ENCODE measurements at places on chromosomes 4 and X.

- DNase-seq, result no peak
Observed at GRCh38 chr4:155629956-155630355, 36.7 kb upstream of the GUCY1A1 start.

- no peak for DNase-seq
Observed at GRCh38 chrX:20664774-20665173, 398.1 kb upstream of the RPS6KA3 start.

- no peak for DNase-seq
Observed at GRCh38 chrX:42459735-42460134, 318.2 kb downstream of the PPP1R2C start.

DNA sequence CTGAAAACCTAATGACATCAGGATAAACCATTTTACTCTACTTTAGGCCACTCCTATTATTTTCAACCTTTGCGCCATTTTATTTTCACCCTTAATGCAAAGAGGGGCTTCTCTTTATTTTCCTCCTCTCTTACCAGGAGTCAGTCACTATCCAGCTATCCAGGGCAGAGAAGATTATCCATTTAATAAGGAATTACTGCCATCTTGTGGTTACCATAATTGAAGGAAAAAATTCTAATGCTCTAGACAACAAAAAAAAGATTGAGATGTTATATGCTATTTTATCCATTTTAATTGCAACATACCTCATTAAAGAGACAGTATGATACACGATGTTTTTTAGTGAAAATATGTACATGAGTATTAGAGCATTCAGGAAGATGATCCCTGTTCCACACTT is 514.5 kb upstream of the FAM241A start:
- no peak for DNase-seq

GRCh38 chrX:19661961-19662360 is 146.7 kb upstream of the MAP3K15 start:
- no peak for DNase-seq

GRCh38 chr4:128378668-128379067 is 91.1 kb upstream of the PGRMC2 start:
- DNase-seq, result no peak

- no peak for DNase-seq
Observed at GRCh38 chr4:117692538-117692937, 341.7 kb upstream of the NDST3 start.

DNA sequence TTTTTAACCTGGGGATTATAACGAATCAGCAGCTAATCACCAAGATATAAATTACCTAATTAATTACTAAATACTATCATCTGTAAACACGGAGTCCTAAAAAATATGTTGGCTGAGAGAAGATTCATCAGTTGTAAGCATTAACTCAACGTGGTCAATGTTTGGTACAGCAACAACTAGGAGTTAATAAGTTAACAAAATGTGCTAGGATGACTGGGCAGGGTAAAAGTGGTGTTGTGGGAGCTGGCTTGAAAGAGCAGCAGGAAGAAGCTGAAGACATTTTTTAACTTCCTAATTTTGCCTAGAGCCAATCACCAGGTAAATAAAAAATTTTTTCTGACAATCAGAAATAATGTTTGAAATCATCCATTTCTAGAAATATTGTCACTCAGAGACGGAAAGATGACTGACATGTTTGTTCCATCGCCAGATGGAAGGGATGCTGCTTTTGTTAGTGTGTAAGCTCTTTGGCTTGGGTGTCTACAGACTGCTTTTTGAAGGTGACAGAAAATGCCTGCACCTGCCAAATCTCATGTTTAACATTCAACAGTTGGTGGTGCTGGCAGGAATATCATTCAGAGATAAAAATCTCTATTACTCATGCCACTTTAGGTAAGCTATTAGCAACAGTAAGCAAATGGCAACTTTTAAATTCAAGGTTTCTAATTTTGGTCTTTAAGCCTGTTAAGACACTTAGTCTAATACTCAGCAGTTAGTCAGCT is 1126.9 kb downstream of the STPG2 start:
- no peak for DNase-seq

DNA sequence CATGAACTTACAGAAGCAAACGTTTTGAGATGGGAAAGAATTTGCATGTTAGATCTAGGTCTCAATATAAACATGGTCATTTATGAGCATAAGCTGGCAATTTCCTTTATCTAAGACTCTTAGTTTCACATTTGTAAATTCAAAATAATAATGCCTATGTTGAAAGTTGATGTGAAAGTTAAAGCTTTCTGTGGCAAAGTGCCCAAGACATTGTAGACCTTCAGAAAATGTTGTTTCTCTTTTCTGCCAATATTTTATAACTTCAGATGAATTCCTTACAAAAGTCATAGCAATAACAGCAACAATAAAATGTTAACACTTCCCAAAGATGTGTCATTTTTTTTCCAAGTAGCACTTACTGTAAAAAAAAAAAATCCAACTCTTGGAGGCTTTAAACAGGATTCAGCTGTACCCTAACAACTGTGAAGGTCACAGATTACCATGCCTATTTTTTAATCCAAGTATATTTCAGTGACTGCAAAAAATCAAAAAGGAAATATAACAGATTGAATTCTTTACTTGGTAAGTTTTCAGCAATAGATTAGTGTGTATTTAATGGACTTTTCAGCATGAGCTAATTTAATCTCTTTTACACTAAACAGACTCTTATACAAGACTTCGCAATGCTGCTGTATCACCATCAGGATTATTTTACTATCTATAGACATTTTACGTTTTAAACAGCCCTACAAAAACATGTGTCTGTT is 206.5 kb upstream of the PDE5A start:
- no peak for DNase-seq

- no peak for DNase-seq
Observed at GRCh38 chr4:152094970-152095700, 334.3 kb upstream of the GATB start.

DNA sequence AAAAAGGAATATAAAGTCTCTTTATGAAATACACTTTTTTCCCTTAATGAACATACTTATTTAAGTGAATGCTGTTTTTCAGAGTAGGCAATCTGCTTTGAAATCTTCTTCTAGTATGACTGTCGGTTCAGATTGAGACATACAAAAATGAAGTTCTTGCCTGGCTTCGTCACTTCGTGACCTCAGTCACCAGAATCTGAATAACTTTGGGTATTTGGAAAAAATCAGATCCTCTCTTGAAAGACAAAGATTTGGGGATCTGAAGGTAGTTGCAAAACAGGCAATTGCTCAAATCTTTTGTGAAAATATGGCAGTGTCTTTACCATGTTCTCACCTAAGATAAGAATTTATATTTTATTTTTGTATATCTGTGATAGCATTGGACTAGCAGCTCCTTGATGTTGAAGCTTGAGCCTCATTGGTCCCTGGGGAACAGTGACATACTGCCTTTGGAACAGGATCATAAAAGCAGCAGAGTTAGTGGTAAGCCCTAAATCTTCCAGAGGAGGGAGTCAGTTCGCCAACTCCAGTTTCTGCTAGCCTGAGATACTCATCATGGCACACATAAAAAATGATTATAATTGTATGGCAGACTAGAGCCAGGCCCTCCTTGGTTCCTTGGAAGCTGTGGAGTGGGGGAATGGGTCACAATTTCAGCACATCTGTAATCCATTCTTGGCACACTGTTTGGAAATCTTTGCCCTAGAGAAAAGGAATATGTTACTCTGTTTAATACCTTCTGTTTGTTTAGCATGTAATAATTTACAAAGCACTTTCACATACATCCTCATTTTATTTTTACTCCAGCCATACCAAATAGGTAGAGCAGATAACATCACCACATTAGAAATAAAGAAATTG is 5.0 kb downstream of the ARFIP1 start:
- no peak for DNase-seq

DNA sequence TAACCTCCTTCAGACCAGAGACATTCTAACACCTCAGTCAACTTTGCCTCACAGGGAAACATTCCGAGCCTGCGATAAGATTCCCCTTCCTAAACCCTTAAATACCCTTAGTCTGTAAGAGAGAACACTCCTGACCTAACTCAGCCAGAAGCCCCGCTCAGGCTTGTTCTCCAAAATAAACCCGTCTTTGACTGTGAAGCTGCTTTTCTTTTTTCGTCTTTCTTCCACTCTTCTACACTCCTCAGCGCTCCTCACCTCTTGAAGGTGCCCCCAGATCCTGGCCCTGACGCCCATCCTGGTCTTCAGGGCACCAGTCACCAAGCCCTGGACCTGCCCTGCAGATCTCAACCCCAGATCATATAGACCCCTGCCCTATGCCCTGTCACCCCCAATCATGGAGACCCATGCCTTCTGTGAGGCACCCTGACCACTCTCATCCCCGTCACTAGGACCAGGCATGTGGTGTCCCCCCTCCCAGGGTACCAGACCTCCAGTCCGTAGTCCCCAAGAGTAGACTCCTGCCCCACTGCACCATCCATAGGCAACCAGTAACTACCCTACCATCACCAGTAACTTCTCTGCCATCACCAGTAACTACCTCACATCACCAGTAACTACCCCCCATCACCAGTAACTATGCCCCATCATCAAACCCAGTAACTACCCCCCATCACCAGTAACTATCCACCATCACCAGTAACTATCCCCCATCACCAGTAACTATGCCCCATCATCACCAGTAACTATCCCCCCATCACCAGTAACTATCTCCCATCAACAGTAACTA is 3.5 kb downstream of the ASMTL start:
- no peak for DNase-seq

GRCh38 chr4:42637867-42638266 is 19.0 kb downstream of the ATP8A1 start:
- no peak for DNase-seq

GRCh38 chrX:40734971-40735324 is 394 bp downstream of the MED14 start:
- no peak for DNase-seq

DNA sequence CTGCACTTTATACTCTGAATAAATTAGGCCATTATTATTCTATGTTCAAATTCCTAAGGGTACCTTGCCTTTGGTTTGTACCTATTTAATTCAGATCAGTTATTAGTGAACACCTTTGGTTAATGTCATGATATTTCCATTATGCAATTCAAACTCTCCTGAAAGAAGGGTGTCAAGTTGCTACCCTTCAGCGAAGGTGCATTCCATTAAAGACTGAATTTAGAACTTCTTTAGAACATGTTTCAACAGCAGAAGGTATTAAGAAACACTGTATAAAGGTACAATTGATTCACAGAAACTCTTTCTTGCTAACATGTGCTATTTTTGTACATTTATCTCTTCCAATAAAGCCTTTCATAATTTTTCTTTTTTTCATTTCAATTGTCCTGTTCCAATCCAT is 1545.4 kb upstream of the PCDH10 start:
- no peak for DNase-seq

DNA sequence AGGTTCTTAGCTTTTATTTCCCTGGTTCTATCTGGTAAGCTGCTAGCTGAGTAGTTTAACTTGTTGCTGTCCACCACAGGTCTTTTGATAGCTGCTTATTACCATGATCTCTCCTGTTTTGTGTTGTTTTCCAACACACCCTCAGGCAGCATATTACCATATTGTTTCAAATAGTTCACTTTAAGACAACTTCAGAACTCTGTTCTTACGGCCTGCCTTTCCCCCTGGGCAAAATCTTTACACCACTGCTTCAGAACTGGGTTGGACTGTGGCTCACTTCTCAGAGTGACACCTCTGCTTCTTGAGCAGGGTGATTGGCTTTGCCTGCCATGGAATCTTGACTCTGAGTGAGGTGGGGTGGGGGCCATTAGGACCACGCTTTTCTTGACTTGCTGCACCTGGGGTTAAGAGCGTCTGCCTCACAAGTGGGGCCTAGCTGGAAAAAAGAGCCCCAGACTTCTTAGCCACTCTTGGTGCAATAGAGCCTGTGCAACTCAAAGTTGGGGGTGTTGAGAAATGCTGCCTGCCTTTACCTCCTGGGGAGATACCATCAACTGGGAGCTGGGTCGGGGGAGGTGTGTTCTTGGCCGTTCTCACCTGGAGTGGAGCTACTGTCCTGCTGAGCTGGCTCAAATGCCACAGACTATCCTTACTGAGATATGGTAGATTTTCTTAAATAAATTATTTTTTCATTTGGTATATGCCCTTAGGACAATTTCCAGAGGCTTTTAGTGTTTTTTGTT is 23.4 kb downstream of the USP9X start:
- DNase-seq, result no peak

DNA sequence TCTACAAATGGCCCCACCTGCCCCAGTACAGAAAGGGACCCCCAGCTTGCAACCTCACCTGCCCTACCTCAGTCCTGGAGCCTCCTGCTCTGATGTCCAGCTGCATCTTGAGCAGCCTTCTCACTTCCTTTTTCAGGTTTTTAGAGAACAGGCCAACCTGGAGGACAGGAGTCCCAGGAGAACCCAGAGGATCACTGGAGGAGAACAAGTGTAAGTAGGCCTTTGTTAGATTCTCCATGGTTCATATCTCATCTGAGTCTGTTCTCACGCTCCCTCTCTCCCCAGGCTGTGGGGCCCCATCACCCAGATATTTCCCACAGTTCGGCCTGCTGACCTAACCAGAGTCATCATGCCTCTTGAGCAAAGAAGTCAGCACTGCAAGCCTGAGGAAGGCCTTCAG is 3.6 kb downstream of the MAGEA11 start:
- no peak for DNase-seq

- no peak for DNase-seq
Observed at GRCh38 chr4:173420801-173421200, 21.9 kb upstream of the SCRG1 start.

GRCh38 chr4:150419939-150420338 is 162.0 kb upstream of the MAB21L2 start:
- no peak for DNase-seq

DNA sequence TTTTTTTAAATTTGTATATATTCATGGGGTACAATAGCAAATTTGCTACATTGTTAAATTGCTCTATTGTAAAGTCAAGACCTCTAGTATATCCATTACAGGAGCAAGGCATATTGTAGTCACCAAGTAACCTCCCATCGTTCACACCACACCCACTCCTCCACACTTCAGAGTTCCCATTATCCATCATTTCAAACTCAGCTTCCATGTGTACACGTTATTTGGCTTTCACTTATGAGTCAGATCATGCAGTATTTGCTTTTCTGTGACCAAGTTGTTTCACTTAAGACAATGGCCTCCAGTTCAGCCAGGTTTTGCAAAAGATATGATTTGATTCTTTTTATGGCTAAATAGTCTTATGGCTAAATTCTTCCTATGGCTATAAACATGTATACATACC is 2614.2 kb downstream of the PCDH7 start:
- no peak for DNase-seq

DNA sequence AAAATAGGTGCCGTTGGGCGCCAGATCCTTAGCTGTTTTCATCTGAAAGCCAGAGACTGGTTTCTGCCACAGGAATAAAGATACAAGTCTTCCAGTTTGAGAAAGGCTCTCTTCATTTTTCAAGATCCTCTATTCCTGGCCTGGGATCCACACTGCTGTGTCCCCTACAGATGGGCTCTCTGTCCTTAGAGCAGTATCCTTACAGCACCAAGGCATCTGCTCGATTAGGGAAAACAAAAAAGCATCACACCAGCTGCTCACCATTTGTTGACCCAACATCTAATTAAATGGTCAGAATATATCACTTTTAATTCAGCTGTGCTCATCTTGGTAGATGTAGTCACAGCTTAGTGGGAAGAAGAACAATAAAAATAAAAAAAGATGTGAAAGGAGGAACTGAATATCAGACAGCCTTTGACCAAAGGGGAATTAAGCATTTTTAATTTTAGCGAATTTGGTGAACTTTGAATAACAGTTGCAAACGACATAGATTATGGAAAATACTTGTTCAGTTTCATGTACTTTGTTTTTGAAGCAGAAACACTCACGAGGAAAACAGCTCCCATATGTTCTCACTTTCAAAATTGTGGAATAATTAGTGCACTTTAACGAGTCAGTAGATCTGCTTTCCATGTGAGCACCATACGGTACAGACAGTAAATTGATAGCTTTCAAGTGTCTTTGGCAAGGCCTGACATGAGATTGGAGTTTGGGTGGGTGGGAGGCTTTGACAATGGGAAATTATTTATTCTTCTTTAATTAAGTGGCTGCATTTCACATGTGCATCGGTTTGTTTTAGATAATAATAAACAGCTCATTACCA is 148.4 kb upstream of the CLNK start:
- DNase-seq, result no peak
